Gastroesophageal sphincter (tissue), 4 donors: ENCODE measurements at places on chromosomes 2 and 18.

- no peak for ATAC-seq
These were observed 55.9 kb upstream of the ACYP2 start for GRCh38 chr2:54059504-54059903.

DNA sequence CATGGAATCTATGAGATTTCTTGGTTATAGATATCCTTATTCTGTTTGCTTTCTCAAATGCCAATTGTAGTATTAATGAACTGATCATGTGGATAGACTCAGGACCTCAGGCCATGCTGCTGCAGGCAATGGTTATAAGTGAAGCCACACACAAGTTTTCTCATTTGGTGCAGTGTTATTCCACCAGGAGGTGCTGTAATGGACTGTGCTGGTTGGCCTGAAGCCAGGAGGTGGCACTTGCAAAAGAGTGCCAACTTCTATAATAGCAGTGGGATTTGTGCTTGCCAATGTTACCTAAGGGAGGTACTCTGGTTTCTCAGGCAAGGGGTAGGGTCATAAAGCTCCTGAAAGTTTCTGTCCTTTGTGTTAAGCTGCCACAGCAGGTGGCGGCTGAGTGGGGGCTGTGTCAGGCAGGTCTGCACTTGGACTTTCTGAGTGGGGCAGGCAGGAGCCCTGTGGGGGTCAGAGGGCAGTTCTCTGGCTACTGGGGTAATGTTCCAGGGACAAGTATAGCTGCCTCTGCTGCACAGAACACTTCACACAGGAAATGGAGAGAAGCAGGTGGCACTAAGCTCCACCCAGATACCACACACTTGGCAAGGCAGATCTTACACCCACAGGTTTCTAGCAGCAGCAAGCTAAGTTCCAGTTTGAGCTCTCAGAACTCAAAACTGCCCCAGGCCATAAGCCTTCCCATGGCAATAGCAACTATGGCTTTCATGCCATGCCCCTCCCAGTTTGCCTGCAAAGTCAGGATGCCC, 352.6 kb upstream of the CWC22 start:
- no peak for ATAC-seq

DNA sequence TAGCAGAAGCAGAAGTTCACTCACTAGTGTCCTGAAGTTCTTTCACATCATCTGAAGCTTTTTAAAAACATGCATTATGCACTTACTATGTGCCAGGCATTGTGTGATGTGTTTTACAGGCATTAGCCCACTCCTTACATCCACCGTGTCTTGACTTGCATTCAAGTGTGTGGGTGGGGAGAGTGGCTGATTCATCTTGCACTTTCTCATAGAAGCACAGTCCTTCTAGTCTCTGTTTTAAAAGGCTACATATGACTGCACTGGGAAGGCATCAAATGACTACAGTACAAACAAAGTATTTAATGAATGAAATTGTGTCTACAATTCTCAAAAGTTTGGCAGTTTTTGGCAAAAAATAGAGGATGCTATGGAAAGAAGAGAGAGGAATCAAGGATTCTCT, 21.6 kb upstream of the DSC3 start:
- no peak for ATAC-seq

DNA sequence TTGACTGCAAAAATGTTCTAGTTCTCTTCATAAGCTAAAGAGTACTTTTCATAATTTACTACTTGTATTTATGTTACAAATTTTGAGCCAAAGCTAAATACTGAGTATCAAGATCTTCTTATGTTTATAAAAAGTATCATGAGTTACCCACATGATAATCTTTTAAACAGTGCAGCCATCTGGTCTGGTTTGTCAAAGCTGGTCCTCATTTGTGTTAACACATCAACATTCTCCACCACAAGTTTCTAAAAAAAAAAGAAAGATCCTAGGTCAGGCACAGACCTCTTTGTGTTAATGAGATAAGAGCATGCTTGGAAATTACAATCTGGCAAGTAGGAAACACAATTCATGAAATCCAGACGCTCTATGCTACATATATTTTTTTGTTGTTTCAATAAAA, 75.5 kb upstream of the FRZB start:
- ATAC-seq = no peak

- peak; percentile 76 for ATAC-seq
These were observed at the start of gene CDC42EP3 for GRCh38 chr2:37671009-37671815. Gene CDC42EP3 (minus strand): TSS chr2:37671642. CDS start chr2:37646587, 25,055 bp downstream.

GRCh38 chr2:179932786-179933185, 71.4 kb upstream of the ZNF385B start:
- ATAC-seq = peak; percentile 58

DNA sequence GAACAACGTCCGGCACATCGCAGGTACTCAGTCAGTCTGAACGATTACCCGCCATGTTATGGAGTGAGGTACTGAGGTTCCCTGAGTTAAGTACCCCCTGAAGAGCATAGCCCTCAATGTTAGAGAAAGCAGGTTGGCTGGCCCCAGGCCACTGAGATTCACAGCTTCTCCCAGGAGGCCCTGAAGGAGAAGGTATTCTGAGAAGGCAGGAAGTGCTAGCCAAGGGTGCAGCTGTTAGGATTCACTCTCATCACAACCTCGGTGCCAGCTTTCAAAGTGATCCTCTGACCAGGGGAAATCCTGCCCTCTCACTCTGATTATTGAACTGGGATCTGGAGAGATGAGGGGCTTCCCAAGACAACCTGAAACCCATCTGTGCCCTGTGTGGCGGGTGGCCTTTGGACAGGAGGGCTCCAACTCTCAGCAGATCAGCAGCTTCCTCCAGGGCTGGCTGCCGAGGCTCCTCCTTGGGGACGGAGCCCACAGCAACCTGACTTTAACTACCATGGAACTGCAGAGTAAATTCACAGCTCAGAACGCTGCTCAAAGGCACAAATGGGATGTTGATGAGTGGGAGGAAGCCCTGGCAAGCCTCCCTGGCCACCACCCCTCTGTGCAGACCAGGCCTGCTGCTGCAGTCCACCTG, 7.8 kb downstream of the EHD3 start:
- no peak for ATAC-seq

DNA sequence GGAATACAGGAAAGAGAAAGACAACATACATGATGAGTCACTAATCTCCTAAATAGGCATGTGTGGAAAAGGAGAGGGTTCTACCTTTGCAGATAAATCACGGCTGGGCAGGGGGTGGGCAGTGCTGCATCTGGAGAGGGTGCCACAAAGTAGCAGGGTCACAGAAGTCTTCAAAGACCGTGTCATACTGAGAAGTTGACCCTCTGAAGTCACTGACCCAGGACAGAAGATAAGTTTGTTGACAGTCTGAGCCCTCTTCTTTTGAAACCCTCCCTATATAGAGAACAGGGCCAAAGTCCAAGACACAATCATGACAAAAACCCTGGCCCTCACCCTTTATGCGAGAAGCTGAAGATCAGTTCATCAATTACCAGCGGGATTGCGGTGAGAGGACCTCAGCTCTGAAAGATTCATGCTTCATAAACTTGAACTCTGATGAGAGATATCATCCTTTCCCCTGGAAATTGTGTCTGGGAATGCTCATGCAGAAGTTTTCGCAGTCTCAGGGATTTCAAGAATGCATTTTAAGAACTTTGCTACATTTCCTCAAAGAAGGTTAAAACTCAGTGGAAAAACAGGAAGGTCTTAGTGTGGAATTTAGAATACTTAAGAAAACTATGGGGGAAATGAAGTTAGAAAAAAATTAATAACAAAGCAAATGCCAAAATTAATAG, 129.5 kb downstream of the FAM124B start:
- no peak for ATAC-seq

- no peak for ATAC-seq
These were observed 69.2 kb downstream of the NABP1 start for GRCh38 chr2:191747170-191747530.

DNA sequence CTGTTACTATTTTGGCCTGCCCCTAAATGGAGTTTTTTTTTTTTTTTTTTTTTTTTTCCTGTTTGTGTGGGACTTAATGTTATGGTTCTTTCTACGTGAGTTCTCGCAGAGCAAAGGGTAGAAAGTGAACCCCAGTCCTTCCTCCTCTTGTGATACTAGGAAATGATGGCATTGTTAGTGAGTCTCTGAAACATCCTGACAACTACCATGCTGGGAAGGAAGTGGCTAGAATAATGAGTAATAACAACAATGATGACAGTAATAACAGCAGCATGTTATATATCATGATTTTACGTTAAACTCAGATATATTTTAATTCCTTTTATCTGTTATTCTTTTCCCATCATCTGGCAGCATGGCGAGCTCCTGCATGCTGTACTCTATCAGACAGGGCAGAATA, 216.2 kb upstream of the LINC00305 start:
- ATAC-seq = no peak

GRCh38 chr2:117481608-117482007, 332.9 kb upstream of the DDX18 start:
- no peak for ATAC-seq

DNA sequence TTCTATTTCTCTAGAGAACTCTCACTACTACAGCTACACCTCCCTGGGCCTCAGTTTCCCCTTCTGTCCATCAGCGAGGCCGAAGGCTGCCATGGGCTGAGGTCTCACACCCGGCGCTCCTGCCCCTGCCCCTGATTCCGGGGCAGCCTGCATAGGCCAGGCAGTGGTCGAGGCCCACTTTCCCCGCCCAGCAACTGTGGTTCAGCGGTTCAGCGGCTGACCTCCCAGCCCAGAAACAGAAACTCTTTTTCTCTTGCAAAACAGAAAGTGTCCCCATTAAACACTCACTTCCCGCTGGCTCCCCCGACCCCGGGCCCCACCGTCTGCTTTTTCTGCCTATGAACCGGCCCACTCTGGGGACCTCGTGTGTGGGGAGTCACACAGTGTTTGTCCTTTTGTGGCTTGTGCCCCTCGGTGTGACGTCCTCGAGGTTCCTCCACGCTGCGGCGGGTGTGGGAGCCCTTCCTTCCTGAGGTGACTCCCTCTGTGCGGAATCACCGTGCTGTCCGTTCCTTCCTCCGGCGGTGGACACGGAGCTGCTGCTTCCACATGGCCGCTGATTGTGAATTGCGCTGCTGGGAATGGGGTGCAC, 16.0 kb downstream of the PDCD1 start:
- ATAC-seq = peak; percentile 55

DNA sequence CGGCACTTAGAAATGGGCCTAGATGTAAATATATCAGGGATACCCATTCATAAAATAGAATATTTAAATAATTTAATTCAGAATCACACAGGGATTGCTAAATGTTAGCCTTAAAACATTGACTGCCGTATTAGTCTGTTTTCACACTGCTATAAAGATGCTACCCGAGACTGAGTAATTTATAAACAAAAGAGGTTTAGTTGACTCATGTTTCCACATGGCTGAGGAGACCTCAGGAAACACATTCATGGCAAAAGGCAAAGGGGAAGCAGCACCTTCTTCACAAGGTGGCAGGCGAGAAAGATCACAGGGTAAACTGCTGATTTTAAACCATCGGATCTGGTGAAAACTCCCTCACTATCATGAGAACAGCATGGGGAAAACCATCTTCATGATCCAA, 223.6 kb upstream of the GULP1 start:
- ATAC-seq = no peak

DNA sequence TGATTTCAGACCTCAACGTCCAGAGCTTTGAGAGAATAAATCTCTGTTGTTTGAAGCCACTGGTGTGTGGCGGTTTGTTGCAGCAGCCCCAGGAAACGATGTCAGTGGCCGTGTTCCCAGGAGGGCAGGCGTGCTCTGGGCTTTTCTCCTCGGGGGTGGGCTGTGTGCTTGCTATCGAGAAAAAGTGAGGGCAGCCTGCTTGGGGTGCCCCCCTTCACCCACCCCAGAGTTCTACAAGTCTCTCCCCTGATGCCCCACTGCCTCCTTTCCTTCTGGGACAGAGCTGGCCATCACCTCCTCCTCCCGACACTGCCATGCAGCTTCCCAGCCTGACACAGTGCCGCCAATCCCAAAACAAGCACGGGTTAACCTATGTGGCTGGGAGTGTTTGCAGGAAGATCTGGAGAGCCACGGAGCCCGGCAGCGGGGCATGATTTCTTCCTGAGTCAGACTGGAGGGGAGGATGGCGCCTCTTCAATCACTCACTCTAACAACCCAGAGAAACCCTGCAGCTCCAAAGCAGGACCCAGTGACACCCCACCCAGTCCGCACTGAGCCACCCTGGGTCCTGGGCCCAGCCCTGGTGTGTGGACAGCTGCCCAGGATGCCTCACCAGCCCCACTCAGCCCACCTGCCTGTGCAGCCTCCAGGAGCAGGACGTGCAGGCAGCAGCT, 213.7 kb upstream of the RAB6C start:
- ATAC-seq = no peak

DNA sequence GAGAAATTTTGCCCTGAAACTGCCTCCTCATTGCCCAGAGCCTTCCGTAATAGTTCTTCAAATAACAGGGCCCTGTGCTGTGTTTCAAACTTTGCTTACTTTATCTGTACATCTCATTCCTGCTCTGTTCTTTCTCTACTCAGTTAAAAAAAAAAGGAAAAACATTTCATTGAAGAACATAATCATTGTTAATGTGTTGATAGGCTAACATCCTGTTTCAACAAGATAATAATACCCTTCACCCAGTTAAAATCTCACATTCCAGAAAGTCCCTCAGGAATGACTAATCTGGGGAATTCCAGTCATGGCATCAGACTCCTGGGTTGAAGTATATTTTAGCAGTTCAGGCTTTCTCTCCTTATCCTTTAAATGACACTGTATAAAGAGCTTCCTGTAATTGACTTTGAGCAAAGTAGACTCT, 45.6 kb upstream of the ITGAV start:
- ATAC-seq = no peak

DNA sequence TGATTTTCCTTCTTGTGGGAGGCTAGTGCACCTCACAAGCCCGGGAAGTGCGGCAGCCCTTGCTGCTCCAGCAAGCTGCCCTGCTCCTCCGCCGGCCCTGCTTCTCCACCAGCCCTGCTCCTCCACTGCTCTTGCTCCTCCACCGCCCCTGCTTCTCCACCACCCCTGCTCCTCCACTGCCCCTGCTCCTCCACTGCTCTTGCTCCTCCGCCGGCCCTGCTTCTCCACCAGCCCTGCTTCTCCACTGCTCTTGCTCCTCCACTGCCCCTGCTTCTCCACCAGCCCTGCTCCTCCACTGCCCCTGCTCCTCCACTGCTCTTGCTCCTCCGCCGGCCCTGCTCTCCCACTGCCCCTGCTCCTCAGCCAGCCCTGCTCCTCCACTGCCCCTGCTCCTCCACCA, 95.6 kb downstream of the NDUFA10 start:
- no peak for ATAC-seq

DNA sequence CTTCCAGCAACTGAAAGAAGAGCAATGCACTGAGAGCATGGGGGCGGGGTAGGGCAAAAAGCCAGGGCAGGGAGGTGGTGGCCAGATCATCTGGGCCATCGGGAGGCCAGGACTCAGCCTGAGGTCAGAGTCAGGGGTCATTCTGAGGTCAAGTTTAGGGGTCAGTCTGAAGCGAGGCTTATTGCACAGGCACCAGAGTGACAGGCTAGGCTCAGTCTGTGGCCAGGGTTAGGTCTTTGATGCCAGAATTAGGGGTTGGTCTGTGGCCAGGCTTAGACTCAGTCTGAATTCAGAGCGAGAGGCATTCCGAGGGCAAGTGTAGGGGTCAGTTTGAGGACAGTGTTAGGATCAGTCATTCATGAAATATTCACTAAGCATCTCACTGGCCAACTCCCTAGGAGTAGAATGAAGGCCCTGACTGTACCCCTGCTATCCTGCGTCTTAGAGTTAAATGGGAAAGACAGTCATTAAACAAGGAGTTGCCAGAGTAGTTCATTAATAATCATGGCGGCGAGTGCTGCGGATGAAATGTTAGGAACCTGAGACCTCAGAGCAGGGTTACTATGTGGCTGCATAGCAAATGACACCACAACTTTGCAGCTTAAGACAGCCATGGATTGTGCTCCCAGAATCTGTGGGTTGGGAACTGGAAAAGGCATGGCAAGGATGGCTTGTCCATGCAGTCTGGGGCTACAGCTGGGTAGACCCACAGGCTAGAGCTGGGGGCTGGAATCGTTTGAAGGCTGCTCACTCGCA, 198.7 kb downstream of the CYP26B1 start:
- no peak for ATAC-seq
